ENCODE measurements at places on chromosomes 2 and 18. TPM values are rescaled to one million over a fixed set of nuclear protein-coding genes. Genes with fewer than 3 reads are reported as not detected.

The IL18R1 gene
- 0.99 TPM for total RNA-seq

The FBXO36 gene
- total RNA-seq: 1.1 TPM

The ZBTB14 gene
- 8.7 TPM for total RNA-seq

The HOXD9 gene
- total RNA-seq: 1.7 TPM

The LCT gene
- 0.03 TPM for total RNA-seq

The CTAGE1 gene
- not detected for total RNA-seq

The GALR1 gene
- total RNA-seq: not detected

Data from A549 treated with DMSO at 1 μM for 4 hours (cell line).